ENCODE measurements at places on chromosomes 12 and 14. TPM values are rescaled to one million over a fixed set of nuclear protein-coding genes. Genes with fewer than 3 reads are reported as not detected.

The RPS29 gene
- polyA plus RNA-seq = 2,979 TPM

The CPNE6 gene
- not detected for polyA plus RNA-seq

The BATF gene
- 1.7 TPM for polyA plus RNA-seq

The AJUBA gene
- 5.3 TPM for polyA plus RNA-seq

The B4GALNT1 gene
- polyA plus RNA-seq = 5.3 TPM

The SERPINA12 gene
- polyA plus RNA-seq = not detected

The PCED1B gene
- polyA plus RNA-seq = 1.6 TPM

The ANKS1B gene
- 1.1 TPM for polyA plus RNA-seq

The TMEM229B gene
- polyA plus RNA-seq = 0.68 TPM

The CLEC1B gene
- not detected for polyA plus RNA-seq
